ENCODE measurements at places on chromosomes 11 and 22.

DNA sequence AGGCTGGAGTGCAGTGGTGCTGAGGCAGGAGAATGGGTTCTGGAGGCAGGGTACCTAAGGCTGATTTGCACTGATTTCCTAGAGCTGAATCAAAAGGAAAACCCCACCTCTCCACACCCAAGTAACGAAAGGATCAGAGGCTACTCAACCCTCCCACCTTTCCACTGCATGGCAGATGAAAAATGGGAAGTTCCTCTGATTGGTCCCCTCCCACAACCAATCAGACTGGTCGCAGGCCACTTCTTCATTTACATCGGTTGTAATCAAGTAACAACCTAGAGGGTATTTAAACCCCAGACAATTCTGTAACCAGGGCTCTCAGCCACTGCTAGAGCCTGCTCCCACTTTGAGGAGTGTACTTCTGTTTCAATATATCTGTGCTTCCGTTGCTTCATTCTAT, 18.6 kb upstream of the PARVB start:
- DNase-seq: no peak

DNA sequence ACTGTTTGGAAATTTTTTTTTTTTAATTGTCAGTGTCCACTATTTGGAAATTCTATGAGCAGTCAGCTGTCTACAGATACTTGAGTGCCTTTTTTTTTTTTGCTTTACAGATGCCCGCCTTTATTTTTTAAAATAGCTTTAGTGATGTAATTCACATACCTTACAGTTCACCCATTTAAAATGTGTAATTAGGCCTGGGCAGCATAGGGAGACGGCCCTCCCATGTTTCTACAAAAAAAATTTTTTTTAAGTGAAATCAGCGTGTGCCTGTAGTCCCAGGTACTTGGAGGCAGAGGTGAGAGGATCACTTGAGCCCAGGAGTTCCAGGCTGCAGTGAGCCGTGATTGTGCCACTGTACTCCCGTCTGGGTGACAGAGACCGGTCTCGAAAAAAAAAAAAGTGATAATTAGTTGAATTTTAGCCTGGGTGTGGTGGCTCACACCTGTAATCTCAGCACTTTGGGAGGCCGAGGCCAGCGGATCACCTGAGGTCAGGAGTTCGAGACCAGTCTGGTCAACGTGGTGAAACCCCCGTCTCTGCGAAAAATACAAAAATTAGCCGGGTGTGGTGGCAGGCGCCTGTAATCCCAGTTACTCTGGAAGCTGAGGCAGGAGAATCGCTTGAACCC, 1.5 kb downstream of the ZNF143 start:
- no peak for DNase-seq

- no peak for DNase-seq
Measured at GRCh38 chr22:29623059-29623458, 19.6 kb downstream of the NF2 start.

DNA sequence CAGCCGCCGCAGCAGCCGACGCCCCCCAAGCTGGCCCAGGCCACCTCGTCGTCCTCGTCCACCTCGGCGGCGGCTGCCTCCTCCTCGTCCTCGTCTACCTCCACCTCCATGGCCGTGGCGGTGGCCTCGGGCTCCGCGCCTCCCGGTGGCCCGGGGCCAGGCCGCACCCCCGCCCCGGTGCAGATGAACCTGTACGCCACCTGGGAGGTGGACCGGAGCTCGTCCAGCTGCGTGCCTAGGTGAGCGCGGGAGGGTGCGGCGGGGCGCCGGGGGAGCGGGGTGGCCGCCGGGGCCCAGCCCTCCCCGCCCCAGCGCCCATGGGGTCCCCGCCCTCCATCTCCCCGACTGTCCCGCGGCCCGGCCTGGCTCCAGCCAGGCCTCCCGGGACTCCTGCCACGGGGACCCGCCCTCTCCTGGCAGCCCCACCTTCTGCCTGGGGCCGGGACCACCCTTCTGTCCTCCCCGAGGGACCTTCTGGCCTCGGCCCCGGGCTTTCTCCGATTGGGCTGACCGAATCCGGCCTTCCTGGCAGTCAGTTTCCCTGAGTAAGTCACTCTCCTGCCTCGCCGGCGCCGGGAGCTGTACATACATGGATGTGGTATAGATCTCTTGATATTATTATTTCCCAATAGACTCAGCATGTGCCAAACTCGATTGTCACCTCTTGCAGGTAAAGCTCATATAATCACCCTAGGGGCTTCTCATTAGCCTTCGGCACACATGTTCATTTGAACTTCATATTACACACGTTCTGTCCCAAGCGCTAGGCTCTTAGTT, 720 bp downstream of the PACS1 start:
- no peak for DNase-seq

- DNase-seq: no peak
Measured at GRCh38 chr11:64347193-64347867, 7.3 kb downstream of the CCDC88B start.

DNA sequence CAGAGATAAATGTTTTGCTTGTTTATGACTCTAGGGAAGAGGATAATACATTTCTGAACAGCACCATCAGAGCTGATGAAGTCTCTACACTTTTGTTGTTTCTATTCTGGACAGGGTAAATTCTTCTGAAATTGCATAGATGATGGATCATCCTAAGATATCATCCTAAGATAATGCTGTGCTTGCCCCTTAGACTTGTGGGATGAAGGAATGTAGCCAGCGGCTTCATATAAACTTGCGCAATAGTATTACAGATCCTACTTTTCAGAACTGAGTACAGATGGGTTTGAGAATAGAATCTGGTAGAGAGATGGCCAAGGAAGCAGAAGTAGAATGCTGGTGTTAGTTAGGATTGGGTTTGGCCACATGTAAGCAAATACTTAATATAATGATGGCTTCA, 61.0 kb downstream of the NCAM1 start:
- no peak for DNase-seq

DNA sequence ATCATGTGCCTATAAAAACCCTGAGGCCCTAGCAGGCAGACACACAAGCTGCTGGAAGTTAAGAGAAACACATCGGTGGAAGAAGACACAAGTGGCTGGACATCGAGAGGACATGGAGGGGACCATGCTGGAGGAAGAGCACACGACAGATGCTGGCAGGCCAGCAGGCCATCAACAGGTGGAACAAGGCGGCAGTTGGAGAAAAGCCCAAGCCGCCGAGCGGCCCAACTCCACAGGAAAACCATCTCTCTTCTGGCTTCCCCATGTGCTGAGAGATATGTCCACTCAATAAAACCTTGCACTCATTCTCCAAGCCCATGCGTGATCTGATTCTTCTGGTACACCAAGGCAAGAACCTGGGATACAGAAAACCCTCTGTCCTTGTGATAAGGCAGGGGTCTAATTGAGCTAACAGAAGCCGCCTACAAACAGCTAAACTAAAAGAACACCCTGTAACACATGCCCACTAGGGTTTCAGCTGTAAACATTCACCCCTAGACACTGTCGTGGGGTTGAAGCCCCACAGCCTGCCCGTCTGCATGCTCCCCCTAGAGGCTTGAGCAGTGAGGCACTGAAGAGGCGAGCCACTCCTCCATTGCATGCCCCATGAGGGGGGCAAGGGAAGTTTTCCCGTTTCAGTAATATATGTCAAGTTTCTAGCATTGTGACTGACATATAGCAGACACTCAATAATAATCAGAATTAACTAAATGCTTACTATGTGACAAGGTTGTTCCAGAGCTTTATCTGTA, 39.0 kb upstream of the MMP20 start:
- no peak for DNase-seq

DNA sequence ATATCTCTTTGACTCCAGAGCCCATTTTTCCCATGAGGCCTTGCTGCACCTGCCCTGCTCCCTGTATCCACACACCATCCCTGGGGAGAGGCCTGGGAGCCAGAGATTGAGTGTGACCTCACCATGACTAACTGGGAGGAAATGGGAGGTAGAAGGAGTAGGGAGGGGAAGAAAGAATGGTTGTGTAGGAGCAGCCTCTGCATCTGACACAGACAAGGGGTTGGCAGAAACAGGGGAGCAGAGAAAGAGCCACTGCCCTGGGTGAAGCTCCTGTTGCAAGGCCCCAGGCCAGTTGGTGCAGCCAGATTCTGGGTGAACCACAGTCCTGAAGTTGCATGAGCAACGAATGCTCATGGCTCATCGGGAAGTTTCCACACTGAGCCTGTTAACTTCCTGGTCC, 32.4 kb downstream of the POU2F3 start:
- peak; percentile 98 for DNase-seq

- DNase-seq: no peak
Measured at GRCh38 chr11:34540870-34541269, 27.3 kb upstream of the ELF5 start.

DNA sequence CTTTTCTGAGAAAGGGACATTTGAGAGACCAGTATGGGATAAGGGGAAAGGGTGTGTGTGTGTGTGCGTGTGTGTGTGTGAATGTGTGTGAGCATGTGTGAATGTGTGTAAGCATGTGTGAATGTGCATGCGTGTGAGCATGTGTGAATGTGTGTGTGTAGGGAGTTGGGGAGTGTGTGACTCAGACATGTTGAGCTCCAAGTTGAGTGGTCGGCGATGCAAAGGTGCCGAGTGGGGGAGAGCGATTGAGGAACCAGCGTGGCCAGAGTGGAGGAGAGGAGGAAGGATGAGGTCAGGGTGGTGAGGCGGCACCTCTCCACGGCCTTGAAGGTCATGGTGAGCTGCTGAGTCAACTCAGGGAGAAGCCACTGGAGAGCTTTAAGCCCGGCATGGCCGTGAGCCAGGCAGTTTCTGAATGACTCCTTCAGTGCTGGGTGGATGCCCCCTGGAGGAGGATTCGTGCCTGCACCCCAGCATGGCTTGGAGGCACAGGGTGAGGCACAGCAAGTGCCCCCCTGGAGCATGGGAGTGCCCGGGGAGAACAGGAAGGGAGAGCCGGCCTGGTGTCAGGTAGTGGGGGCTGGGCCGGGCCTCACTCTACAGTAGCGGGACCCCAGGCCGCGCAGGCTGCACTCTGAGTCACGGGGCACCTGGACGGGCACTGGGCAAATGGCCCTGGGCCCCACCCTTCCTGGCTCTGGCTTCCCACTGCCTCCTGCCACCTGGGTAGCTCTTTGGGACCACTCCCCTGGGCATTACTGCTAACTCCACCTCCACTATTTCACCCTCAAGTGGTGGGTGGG, 8.2 kb upstream of the CCDC88B start:
- peak; percentile 97 for DNase-seq

GRCh38 chr11:3173795-3174194, 8.7 kb upstream of the OSBPL5 start:
- no peak for DNase-seq

DNA sequence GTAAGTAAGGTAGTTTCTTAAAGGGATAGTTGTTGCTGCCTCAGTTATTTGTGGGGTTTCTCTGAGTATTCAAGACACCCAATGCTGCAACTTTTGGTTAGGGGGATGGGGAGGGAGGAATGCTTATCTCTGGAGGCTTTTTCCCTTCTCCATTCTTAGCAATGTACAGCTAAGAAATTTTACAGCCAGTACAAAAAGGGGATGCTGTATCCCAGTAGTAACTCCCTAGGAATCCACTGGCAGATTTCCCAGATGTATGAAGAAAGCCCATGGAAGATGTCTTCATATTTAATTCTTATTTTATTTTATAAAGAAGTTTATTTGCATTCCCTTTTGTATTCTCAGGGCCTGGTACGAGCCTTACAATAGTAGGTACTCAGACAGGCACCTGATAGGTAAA, 154.8 kb downstream of the ENTHD1 start:
- DNase-seq: peak; percentile 78

Measured in NCI-H226 (cell line).